ENCODE measurements at places on chromosomes 12 and 14. TPM values are rescaled to one million over a fixed set of nuclear protein-coding genes. Genes with fewer than 3 reads are reported as not detected.

- DNase-seq, result no peak
Observed at GRCh38 chr12:105443802-105444652, 113.5 kb downstream of the C12orf75 start.

- no peak for DNase-seq
Observed at GRCh38 chr12:27185234-27186021, 58.7 kb upstream of the STK38L start.

GRCh38 chr12:45269412-45269751 lies 53.5 kb downstream of the ANO6 start:
- DNase-seq, result no peak

AKAP6 gene
- 98.2 TPM for total RNA-seq

GRCh38 chr14:59195912-59196311 lies 7.4 kb downstream of the DAAM1 start:
- no peak for DNase-seq

DNA sequence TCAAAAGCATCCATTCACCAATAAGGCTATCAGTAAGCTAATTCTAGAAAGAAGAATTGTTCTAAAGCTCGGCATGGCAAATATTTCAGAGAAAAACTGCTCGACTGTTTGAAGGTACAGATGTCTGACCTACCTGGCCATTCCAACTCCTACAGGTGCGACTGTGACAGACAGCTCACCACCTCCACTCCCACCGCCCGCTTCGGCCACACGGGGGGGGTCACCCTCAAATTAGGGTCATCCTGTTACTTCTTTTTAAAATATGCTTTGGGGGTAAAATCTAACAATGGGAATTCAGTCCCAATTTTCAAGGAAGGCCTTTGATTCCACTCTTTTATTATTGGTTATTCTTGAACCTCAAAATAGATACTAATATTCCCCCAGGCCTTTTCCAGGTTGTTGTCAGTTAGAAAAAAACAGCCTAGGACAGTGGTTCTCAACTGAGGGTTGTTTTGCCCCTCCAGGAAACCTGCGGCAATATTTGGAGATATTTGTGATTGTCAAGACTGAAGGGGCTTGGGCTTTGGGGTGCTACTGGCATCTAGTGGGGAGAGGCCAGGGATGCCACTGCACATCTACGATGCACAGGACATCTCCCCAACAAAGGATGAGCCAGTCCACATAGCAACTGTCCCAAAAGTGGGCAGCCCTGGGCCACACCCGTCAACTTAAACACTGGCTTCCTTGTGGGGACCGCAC lies 81.2 kb downstream of the BCL11B start:
- DNase-seq, result no peak

DNA sequence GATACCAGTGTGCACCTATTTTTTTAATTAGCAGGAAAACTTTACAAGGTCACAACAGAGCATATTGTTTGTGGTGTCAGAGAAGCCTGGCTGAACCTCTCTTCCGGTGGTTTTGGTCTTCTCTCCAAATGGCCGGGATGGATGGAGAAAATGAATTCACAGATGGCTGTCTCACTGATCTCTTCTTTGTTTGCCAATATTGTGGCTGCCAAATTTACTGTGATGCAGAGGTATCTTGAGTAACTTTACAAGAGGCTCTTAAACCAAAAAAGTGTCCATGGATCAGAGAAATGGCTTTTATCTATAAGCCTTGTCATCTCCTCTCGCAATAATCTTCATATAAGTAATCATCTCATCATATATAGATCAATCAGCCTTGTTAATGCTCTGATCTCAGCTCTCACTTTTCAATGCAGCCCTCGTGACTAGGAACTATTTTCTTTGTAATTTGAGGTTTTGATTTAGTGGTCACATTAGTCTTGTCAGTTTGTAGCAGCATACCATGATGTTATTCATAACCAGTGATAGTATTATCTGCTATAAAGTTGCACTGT lies 308.1 kb downstream of the EGLN3 start:
- no peak for DNase-seq

LGR5 gene
- total RNA-seq, result 0.12 TPM

RNASE9 gene
- total RNA-seq, result not detected

OXA1L gene
- total RNA-seq, result 102 TPM

- no peak for DNase-seq
Observed at GRCh38 chr12:4850857-4851380, 58.8 kb upstream of the KCNA1 start.

- peak; percentile 24 for DNase-seq
Observed at GRCh38 chr12:27779416-27779919, 565 bp upstream of the KLHL42 start.

- DNase-seq, result no peak
Observed at GRCh38 chr12:3896801-3897351, 23.7 kb upstream of the PARP11 start.

- DNase-seq, result no peak
Observed at GRCh38 chr14:106024983-106025604, 498.7 kb downstream of the TMEM121 start.

DNA sequence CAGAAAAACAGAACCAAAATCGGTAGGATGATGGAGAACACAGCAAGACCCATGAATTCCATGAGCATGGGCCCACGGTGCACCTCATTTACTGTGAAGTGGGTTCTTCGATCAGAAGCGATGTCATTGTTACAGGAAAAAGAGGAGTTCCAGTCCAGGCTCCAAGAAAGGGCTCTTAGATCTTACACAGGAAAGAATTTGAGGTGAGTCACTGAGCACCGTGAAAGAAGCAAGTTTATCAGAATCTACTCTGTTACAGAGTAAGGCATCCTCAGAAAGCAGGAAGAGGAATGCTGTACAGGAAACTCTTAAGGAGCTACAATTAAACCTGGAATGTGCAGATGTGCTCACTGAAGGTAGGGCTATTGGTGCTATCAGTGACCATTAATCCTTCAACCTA lies 11.6 kb upstream of the CHFR start:
- no peak for DNase-seq

EPS8 gene
- 46.0 TPM for total RNA-seq

GRCh38 chr12:15629108-15629507 lies 160.1 kb downstream of the EPS8 start:
- DNase-seq, result peak; percentile 65

DNA sequence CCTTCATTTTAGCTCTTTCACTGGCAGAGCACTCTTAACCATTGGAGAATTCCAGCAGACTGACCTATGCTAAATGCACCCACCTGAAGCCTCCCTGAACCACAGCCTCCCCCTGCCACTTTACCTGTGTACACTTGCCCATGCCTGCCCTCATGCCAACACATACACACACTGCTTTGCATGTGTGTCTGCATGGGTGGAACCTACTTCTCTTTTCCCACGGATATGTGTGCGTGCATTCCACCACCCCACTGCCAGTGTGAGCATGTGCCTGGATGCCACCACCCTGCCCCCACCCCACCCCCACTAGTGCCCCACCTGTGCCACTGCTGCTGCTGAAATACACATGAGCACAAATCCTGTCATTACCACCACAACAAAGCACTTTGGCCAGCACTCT lies 49.5 kb upstream of the EEA1 start:
- no peak for DNase-seq

DNA sequence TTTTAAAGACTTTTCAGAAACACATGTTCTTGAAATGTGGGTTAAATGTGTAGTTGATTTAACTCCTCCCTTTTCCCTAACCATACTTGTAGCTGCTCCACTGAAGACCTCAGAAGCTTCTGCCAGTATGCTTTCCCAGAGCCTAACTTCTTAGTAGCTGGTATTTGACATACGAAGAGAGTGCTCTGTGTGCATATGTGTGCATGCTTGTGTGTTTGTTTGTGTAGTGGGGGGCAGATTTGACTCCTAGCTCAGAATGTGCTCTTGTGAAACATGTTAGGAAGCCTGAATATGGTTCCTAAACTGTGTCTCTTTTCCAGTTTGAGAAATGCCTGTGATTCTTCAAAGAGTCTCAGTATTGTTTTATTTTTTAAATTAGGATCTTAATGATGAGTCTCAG lies 420.4 kb downstream of the PCNX1 start:
- DNase-seq, result no peak

DNA sequence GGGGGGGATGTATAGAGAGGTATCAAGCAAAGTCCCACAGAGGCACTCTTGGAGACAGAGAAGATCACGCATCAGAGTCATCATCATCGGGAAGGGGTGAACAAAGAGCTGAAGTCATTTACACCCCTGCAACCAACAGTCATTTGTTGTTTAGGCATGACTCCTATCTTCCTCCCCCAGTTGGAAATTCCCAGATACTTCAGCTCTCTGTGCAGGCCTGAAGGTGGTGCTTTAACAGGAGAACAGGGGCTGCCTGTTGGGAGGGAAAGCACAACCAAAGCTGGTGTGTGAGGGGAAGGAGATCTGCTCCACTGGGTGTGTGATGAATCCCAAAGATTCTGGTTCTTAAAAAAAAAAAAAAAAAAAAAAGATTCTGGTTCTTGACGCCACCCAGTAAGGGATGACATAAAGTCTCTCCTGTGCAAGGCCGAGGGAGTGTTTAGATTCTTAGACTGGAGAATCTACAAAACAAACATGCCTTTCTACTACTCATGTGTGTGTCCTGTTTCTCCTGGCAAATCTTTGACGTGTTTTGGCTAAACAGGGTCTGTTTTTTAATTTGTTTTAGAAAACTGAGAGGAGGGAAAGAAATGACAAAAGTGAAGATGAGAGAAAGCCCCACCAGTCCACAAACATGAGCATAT lies 121.0 kb upstream of the ARHGAP5 start:
- no peak for DNase-seq

DNA sequence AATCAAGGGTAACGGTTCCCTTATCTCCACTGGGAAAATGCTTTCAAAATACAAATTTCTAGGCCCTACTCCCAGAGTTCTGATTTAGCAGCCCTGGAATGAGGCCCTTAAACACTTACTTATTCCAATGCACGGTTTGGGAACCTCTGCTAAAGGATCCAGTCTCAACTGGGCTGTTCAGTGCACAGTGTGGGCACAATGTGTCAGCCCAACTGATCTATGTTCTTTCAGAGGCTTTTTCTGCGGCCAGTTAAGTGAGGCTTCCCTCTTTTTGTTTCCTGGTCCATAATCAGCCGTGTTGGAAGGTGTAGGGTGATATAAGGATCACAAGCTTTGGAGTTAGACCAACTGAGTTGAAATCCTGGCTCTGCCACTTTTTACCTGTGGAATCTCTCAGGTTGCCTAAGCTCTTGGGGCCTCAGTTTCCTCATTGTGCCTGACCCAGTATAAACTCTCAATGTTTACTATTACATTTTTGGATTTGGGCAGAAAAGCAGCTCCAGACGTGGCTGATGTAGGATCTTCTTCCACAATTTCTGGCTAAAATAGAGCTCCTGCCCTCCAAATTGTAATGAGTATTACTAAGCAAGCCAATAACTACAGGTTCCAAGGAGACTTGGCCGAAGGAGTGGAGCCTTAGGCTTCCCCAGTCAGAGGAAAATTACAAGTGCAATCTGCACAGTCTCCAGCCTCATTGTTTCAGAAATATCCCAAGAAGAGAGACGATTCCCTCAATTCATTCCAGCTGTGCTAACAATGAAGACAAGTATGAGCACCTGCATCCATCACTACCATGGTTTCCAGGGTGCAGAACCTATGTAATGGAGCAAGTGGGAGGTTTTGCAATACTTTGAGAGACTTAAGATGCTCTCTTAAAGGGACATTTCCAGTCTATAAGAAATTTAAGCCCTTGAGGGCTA lies 2.3 kb upstream of the ANGEL1 start:
- DNase-seq, result no peak

DNA sequence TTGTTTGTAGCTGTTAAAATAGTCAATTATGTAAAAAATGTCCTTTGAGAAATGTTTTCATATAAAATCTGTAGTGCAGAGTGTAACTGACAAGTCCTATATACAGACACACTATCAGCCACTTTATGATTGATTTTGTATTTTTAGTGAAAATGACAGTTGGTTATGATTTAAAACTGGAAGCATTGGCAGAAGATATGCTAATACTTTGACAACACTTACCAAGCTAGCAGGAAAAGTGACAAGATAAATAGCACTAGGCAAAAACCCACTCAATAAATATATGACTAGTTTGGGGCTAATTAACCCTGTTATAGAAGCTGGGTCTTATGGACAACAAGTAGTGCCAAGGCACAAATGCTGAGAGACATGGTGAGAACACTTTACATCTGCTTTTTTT lies 772.9 kb upstream of the NOVA1 start:
- no peak for DNase-seq

All from left cardiac atrium (tissue), 4 donors.